Astrocyte (in vitro differentiated cells and primary cell): ENCODE measurements at places on chromosomes 6 and 20. TPM values are rescaled to one million over a fixed set of nuclear protein-coding genes. Genes with fewer than 3 reads are reported as not detected.

The LY6G5C gene
- total RNA-seq, result 2.9 and 3.9 TPM in 2 replicates

The TMEM244 gene
- not detected in 2 replicates for total RNA-seq

The OTOR gene
- not detected in 2 replicates for total RNA-seq

The PXDC1 gene
- 58.2 and 64.4 TPM in 2 replicates for total RNA-seq

The LPA gene
- total RNA-seq, result not detected in 2 replicates

The CDC5L gene
- total RNA-seq, result 16.8 and 18.2 TPM in 2 replicates

The PLCB1 gene
- 10.7 and 11.0 TPM in 2 replicates for total RNA-seq

The SMOC2 gene
- 0.93 and 1.8 TPM in 2 replicates for total RNA-seq

The CLIC1 gene
- total RNA-seq, result 484 and 518 TPM in 2 replicates

The BTN1A1 gene
- total RNA-seq, result not detected in 2 replicates

The TRIM15 gene
- total RNA-seq, result not detected in 2 replicates

The SOX18 gene
- 0.52 and 0.60 TPM in 2 replicates for total RNA-seq

- no peak for DNase-seq
These were observed 170.6 kb upstream of the EYA4 start for GRCh38 chr6:133070410-133071043.

- no peak for DNase-seq
These were observed 114.1 kb downstream of the HS3ST5 start for GRCh38 chr6:114228675-114229074.

- no peak for DNase-seq
These were observed 73.7 kb downstream of the EDN1 start for GRCh38 chr6:12363651-12364381.

DNA sequence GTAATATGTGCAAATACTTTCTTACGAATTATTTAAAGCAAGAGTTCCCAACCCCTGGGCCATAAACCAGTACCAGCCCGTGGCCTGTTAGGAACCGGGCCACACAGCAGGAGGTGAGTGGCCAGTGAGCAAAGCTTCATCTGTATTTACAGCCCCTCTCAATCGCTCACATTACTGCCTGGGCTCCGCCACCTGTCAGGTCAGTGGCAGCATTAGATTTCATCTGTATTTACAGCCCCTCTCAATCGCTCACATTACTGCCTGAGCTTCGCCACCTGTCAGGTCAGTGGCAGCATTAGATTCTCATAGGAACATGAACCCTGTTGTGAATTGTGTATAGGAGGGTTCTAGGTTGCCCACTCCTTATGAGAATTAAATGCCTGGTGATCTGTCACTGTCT is 142.0 kb downstream of the RNASET2 start:
- no peak for DNase-seq

DNA sequence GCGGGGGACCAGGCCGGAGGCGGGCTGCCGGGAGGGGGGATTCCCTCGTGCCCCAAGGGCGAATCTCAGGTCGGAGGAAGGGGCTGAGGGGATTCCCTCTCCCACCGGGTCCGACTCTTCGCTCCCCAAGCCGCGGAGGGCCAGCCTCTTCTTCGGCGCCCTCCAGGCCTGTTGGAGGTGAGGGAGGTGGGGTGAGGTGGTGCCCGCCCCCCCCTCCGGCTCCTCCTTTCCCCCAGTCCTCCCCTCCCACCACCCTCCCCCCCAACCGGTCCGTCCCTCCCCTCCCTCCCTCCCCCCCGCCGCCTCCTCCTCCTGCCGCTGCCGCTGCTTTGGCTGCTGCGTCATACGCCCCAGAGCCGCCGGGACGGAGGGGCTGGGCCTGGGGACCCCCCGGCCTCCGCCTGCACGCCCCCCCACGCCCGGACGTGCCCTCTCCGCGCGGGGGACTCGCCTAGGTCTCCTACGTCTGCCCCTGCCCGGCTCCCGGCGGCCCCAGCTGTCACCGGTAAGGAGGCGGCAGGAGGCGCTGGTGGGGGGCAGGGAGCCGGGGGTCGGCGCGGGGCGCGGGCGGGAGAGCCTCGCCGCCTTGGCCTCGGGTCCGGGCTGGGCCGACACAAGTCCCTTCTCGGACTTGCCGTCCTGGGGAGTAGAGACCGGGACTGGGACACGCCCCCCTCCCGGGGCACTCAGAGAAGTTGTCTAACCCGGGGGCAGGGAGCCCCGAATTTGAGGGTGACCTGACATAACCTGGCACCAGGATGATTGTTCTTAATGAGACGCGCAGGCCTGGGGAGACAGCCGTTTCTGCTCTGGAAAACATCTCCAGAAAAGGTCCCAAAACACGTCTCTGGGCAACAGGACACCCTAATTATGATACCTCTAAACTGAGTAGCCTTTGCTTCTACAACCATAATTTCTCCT is at the start of gene PHF1:
TSS of gene PHF1 (plus strand) at position 304 of the 921 bp plus-strand sequence. CDS start 1,250 bp downstream, outside the sequence.
- peak; percentile 73 for DNase-seq

GRCh38 chr20:33609504-33609903 is 52.6 kb upstream of the C20orf144 start:
- no peak for DNase-seq

GRCh38 chr6:20309186-20309585 is 92.5 kb upstream of the E2F3 start:
- no peak for DNase-seq

DNA sequence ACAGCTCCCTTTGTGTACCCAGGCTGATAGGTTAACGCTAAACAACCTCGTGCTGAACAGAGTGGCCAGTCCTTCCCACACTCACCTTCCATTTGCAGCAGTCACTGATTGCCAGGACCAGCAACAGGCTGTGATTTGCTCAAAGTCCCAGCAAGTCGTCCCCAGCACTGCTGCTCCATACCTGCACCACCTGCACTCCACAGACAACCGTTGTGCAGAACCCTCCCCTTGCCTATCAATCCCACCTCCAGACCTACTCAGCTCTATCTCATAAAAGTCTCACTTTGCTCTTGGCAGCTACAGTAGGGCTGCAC is 43.1 kb upstream of the SCML4 start:
- DNase-seq, result no peak

DNA sequence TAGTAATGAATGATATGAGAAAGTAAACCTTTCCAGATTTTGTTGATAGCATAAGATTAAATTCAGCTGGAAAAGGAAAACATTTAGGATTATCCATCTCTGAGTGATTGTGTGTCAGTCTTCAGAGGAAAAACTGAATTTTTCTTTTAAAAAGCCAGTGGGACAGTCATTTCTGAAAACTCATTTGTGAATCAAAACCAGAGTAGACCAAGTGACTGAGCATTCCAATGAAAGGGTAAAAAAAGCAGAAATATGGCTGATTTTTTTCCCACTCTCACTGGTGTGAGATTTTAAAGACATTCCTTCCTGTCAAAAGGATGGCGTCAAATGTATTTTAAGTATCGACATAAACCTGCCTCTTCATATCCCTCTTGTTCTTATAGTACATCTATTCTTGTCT is 214.0 kb downstream of the GMPR start:
- no peak for DNase-seq

DNA sequence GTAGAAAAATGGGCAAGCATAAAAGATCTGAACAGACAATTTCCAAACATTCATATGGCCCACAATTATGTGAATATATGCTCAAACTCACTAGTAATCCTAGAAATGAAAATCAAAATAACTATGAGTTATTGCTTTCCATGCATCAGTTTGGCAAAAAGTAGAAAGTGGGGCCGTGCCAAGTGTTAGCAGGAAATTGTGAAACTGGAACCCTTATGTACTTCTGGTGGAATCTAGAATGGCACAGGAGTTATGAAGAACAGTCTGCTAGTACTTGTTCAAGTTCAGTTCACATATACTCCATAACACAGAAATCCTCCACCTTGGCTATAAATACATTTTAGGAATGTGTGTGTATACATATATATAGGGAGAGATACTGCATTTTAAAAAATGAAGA is 89.8 kb downstream of the EYA2 start:
- DNase-seq, result no peak

DNA sequence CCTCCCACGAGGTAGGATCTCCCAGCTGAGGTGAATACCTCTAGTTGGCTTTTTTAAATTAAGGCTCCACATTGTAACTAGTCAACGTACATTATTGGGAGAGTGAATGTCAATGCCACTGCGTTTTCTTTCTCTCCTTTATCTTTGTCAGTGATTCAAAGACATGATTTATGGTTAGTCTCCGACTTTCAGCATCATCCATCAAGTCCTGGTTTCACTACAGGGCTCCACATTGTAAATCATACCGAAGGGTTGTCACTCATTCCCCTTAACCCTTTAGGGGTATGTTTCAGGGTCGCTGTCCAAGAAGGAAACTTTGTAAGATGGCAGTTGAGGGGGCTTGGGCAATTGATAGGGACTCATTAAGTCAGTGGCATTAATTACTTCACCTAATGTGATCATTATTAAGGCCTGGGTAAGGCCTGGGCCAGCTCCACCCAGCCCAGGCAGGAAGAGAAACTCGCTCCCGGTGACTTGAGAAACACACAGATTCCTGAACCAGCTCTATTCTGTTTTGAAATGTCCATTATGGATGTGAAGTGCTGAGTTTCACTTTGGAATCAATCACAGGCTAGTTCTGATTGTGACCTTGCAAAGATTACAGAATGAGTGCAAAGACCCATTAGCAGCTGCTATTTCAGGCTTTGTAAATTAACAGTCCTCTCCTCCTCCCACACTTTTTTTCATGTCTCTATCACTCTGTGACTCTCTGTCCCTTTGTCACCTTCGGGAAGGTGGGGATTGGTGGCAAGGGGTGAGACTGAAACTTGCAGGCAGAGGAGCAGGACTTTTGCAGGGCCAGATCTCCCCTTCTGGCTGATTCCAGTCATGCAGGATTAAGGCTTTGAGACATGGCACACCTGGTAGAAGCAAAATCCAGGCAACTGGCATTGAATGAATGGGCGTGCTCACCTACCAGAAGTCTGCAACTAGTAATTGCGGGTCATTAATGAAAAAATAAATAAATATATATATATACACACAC is 222.4 kb downstream of the TSHZ2 start:
- no peak for DNase-seq

- DNase-seq, result peak; percentile 92
These were observed 118.7 kb downstream of the HFE start for GRCh38 chr6:26205625-26206574.

DNA sequence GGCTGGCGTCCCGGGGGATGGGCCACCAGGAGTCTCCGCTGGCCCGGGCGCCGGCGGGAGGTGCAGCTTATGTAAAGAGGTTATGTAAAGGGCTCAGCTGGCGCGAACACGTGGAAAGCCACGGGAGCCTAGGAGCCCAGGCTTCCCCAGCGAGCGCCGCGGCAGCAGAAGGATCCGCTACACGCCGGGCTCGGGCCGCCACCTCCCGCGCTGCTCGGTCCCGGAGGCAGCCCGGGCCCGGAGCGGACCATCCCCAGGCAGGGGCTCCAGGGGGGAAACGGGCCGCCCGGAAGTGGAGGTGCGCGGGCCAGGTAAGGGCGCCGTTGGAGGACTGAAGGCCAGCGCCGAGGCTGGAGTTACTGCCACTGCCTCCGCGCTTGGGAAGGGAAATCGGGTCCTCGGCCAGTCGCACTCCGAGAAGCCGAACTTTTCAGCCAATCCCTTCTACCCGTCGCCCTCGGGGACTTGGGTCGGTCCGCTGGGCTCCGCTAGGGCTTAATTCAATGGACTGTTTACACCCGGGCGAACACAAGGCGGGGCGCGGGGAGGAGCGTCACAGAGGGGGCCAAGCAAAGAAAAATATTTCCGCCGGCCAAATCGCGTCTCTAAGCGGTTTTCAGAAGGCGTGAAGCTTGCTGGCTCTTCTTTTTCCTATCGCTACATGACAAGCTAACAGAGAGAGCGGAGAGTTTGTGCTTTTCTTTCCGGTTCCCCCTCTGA is 398 bp downstream of the STK35 start:
- DNase-seq, result peak; percentile 90

DNA sequence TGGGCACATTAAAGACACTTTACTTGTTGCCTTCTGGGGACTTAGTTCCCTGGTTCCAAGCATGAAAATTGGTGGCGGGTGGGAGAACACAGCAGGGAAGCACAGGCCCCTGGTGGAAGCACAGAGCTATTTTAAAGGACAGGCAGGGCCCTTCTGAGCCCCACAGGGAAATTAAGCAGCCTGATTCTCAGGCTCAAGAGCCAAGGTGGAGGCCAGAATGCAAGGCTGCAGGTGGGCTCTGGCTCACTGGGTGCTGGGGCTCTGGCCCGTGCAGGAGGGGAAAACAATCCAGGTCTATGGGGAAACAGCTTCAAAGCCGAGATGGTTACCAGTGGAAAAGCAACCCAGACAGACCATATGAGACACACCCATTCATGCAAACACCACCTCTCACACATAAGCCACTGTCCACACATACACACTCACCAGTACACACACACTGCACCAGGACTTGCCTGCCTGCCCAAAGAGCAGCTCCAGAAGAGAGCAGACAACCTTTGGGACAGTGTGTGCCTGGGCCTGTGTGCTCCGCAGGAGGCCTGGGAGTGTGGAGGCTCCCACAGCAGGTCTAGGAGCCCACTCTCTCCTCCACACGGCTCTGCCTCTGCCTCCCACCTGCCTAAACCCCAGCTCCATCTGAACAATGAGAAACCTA is 30.6 kb downstream of the TFEB start:
- DNase-seq, result no peak

DNA sequence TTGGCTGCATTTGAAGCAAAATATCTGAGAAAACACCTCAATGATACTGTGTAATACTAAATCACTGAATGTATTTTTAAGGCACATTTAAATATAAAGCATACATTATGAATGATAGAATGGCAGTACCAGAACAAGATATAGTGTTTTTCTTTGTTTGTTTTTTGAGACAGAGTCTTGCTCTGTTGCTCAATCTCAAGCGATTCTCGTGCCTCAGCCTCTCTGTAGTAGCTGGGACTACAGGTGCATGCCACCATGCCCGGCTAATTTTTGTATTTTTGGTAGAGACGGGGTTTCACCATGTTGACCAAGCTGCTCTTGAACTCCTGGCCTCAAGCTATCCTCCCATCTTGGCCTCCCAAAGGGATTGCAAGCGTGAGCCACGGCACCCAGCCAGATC is 2.3 kb upstream of the BICRAL start:
- DNase-seq, result no peak

GRCh38 chr6:100470422-100471120 is 5.8 kb upstream of the SIM1 start:
- no peak for DNase-seq

- peak; percentile 30 for DNase-seq
These were observed 129.1 kb upstream of the SPACA1 start for GRCh38 chr6:87918461-87918941.

DNA sequence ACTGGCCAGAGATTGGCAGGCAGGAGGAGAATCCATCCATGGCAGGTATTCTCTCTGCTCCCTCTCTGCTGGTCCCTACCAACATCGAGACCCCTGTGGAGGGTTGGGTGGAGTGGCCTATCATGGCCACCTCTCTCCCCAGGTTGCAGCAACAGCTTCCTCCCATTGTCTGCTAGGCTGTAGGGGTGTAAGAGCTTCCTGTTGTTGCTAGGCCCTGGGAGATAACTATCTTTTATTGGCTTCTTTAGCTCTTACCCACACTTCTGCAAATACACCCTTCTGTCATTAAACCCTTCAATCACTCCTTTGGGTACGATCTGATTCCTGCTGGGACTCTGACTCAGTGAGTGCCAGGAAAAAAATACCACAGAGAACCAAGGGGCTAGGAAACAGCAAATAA is 66.6 kb upstream of the FAM184A start:
- DNase-seq, result no peak

DNA sequence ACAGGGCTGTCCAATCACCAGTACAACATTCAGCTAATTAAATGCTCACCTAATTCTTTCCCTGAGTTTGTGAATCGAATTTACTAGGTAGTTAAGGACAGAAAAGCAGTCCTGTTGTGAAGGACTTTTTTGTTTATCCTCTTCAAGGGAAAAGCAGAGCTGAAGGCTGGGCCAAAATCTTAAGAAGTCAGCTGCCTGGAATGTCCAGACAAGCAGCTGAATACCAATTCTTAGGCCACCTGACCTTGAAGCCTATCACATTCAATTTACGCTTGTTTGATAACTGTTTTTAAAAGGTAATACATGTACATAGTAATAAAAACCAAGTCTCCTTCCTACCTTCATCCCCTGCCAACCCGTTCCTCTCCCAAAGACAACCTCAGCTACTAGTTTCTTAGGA is 56.4 kb downstream of the UQCC1 start:
- DNase-seq, result peak; percentile 40
